ENCODE measurements at places on chromosomes 2 and 18.
A peak's percentile ranks its signal among the peaks of the same experiment; 100 is the strongest.

- DNase-seq: no peak
Observed at GRCh38 chr2:128439791-128440665, 121.4 kb upstream of the HS6ST1 start.

- DNase-seq: no peak
Observed at GRCh38 chr18:38961880-38962279, 1396.3 kb upstream of the CELF4 start.

DNA sequence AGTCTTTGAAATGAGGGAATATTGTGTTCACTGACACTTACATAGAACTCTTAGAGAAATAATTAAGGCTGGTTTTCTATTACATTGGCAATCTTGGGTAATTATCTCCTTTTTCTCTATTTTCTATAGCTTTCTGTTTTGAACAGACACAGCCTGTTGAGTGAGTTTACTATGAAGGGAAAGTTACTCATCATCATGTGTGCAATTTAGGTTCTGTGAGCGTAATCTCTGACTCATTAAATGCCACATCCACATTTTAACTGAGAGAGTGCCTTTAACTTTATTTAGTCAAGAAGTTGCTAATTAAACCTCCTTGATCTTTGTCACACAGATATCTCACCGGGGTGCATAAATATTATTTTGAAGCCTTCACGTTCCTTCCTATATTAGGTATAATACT, 174.0 kb upstream of the SLC8A1 start:
- DNase-seq: no peak

- DNase-seq: no peak
Observed at GRCh38 chr18:28208268-28208667, 31.3 kb upstream of the CDH2 start.

- no peak for DNase-seq
Observed at GRCh38 chr2:223613017-223613950, 11.1 kb upstream of the SCG2 start.

DNA sequence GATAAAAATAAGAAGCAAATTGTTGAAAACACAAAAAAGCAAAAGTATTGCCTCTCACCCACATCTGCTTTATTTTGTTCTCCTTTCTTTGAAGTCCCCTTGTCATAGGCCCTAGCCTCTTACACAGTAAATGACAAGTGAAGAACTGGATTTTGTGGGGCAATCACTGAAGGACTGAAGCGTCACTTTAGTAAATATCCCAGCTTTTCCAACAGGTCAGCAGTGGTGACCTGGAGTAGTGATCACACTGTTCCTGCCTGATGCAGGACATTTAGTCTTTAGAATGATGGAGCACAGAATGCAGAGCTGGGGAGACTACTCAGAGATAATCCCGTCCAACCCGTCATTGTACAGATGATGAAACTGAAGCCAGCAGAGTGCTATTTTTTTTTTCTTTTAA, 28.1 kb upstream of the TDRD15 start:
- DNase-seq: no peak

GRCh38 chr18:37465958-37466357, 99.6 kb downstream of the CELF4 start:
- DNase-seq: no peak

- no peak for DNase-seq
Observed at GRCh38 chr2:159285929-159286708, at the start of gene WDSUB1. Gene WDSUB1, minus strand, starts transcription at chr2:159286703. Its CDS starts 3,634 bp downstream, at chr2:159283069.

DNA sequence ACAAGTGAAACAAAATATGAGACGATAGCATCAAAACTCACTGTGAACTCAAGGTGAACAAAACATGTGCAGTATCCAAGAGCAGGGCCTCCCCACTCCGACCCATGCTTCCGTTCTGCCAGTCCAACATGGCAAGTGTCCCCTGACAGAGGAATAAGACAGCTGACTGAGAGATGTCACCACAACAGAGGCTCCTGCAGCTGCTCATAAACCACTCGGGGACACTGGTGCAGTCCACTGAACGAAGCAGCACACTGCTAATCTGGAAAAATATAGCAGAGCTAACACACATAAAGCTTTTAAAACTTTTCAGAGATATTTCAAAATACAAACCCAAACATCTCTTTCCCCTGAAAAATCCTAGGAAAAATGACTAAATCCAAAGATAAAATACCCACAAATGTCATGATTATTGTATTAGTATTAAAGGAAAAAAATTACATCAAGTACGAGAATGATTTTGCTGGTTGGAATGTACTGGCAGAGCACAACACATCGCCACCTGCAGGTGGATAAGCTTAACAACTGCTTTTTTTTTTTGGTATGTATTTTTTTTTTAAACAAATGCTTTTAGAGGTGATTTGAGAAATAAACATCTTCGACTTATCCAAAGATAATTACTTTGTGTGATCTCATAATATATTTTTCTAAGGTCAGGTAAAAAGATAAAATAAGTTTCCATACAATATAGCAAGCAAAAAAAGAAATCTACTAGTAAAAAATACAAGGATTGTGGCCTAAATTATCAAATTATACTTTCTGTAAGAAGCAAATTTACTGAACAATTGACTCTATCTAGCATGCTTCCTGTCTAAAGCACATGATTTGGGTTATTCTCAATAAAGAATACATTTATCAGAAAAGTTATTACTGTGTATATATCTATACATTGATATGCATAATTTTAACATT, 18.6 kb downstream of the THADA start:
- DNase-seq: no peak

DNA sequence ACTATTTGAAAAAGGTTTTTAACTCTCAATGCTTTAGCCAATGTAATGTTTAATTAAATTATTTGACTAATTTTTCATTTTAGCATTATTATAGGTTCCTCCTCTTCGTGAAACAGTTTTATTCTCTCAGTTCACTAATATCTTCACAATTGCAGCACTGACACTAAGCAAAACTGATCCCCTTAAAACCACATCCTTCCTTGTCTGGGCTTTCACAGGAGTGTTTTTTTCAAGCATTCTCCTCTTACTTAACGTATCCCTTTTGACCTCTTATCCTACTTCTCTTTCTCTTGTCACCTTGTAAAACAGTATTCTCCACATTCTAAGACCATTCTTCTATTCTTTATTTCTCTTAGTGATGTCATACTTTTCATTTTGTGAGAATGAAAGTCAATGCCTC, 112.8 kb downstream of the DSC3 start:
- DNase-seq: no peak

DNA sequence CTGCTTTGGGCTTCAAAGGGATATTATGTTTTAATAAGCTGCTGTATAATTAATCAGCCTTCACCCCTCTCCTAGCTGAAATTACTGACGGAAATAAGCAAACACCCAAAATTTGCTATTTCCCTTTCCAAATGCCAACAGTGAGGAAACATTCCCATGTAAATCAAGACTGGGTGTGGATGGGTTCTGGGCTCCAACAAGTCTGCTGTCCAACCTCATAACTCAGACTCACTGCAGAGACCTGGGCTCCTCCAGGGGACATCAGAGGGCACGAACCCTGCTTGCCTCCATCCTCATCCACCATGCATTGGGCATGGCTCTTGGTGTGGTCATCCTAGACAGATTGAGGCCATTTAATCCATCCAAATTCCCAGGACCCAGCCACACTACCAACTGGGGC, 173.7 kb downstream of the C1D start:
- no peak for DNase-seq

- no peak for DNase-seq
Observed at GRCh38 chr18:11944252-11944651, 36.1 kb upstream of the MPPE1 start.

DNA sequence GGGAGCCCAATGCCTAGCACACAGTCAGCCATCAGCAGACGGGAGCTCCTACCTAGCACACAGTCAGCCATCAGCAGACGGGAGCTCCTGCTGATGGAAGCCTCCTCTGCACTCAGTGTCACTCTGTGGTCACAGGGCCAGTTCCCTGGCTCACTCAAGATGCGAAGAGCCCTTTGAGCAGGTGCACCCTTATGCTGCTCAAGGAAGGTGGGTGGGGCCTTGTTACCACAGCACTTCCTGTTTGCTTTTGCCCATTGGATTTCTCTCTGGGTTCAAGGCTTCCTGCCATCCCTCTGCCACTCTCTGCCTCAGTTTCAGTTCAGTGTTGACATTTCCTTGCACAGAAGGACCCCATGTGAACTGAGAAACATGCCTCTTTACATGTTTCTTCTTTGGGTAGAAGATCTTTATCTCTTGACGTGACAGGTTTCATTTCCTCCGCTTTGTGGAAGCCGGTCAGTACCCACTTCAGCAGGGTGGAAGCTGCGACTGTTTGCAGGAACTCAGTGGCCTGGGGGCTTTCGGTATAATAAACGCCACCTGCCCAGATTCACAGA, 11.6 kb downstream of the TRIB2 start:
- peak; percentile 75 for DNase-seq

DNA sequence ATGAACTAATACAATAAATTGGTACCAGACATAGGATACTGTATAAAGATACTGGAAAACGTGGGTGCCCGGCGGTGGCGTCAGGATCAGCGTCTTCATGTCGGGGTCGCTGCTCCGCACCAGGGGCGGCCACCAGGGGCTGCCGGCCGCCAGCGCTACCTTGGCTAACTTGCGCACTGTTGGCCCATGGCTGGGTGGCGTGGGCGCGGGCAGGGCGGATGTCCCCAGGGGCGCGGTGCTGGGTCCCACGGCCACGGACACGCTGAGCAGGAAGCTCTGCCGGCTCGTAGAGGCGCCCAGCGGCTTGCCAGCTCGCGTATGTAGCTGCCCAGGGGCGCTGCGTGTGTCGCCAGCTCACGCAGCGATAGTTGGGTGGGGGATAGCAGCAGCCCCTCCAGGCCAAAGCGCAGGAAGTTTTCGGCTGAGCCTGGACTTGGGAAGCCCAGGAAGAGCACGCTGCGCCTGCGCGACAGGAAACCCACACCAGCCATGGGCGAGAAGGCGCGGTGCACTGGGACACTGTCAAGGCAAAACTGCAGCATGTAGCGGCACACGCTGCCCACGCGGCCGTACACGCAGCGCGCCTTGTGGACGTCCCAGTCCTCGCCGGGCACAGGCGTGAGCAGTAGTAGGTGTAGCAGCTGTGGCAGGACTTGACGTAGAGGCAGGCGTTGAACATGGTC, 299.9 kb downstream of the CCDC74A start:
- DNase-seq: no peak

- no peak for DNase-seq
Observed at GRCh38 chr2:10846110-10846861, 33.7 kb upstream of the PDIA6 start.

DNA sequence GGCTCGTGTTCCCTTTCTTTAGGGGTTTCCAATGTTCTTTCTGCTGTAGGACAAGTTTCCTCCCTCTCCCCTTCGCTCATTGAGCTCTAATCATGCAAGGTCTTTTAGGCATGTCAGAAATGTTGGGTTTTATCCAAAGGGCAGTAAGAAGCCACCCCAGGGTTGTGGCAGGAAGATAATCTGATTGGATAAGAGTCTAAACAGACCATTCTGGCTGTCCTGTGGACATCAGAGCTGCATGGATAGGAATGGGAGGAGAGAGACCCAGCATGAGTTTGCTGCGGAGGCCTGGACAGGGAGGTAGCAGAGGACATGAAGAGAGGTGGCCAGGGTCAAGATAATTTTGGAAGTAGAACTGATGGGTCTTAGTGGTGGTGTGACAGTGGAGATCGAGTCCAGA, 88.2 kb downstream of the ACKR3 start:
- no peak for DNase-seq

GRCh38 chr18:62881509-62882016, 166.2 kb downstream of the PHLPP1 start:
- no peak for DNase-seq

DNA sequence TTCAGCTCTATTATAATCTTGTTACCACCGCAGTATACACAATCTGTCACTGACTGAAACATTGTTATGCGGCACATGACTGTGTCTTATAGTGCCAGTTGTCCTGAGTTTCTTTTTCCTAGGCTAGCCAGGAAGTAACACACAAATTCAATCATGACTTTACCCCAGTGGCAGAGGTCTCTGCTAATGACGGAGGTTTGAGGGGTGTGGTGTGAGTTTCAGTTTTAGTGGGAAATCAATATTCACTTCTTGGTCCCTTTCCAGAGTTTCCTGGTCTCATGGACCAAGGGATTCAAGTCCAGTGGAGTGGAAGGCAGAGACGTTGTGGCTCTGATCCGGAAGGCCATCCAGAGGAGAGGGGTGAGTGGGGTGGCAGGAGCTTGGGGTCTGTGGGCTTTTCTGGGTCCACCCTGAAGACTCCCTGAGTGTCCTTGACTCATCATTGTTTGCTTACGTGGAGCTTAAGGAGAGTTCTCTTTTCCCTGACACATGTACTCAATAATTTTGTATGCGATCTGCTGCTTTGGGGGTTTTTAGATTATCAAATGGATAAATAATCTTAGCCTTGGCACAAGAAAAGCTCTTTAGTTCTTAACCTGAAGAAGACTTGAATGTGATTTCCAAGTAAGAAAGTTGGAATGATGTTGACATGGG, 39.2 kb downstream of the HK2 start:
- no peak for DNase-seq
